Neuronal stem cell (in vitro differentiated cells): ENCODE measurements at places on chromosomes 7 and 10.

GRCh38 chr10:29109707-29110571, 178.9 kb upstream of the LYZL1 start:
- H3K27ac ChIP-seq = no peak overlapping the region
- no peaks in the 10 kb centered on the region for H3K27me3 ChIP-seq
- no peak for DNase-seq
- H3K4me1 ChIP-seq = peaks cover 5% of the 10 kb centered on the region
- no peaks in the 10 kb centered on the region for H3K36me3 ChIP-seq
- H3K4me3 ChIP-seq = no peak overlapping the region

- H3K27ac ChIP-seq = no peak overlapping the region
- peaks cover 1% of the 10 kb centered on the region for H3K4me1 ChIP-seq
- no peaks in the 10 kb centered on the region for H3K36me3 ChIP-seq
- DNase-seq = no peak
- no peaks in the 10 kb centered on the region for H3K27me3 ChIP-seq
These were observed 22.1 kb upstream of the ZC3HAV1 start for GRCh38 chr7:139131601-139132041.

GRCh38 chr10:71968553-71969474, 4.6 kb downstream of the CHST3 start:
- no peak overlapping the region for H3K27ac ChIP-seq
- H3K4me3 ChIP-seq = no peak overlapping the region
- H3K27me3 ChIP-seq = peaks cover 6% of the 10 kb centered on the region
- peaks cover 13% of the 10 kb centered on the region for H3K4me1 ChIP-seq
- peaks cover 7% of the 10 kb centered on the region for H3K36me3 ChIP-seq

GRCh38 chr10:8554574-8554973, 500.1 kb downstream of the GATA3 start:
- H3K27me3 ChIP-seq = no peaks in the 10 kb centered on the region
- H3K4me3 ChIP-seq = no peak overlapping the region
- H3K27ac ChIP-seq = no peak overlapping the region
- H3K4me1 ChIP-seq = no peaks in the 10 kb centered on the region

GRCh38 chr10:21926949-21927348, 76.6 kb downstream of the DNAJC1 start:
- peaks cover 26% of the 10 kb centered on the region for H3K4me1 ChIP-seq
- no peaks in the 10 kb centered on the region for H3K36me3 ChIP-seq
- no peak overlapping the region for H3K27ac ChIP-seq
- no peak overlapping the region for H3K4me3 ChIP-seq
- no peaks in the 10 kb centered on the region for H3K27me3 ChIP-seq

DNA sequence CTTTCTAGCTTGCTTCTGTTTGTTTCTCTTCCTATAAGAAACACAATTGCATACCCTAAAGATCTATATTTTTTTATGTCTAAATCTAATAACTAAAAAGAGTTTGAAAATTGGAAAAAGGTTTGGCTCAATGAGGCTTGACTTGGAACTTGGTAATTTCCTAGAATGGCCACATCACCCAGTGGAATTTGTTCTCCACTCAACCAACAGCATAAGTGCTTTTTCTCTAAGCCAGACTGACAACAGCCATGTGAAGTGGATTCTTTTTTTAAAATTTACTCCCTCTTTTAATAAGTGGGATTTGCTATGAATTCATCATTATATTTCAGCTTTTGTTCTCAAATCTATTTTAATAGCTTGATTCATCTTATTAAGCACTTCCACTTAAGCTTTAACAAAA, 33.8 kb downstream of the GBF1 start:
- peaks cover 13% of the 10 kb centered on the region for H3K36me3 ChIP-seq
- H3K27me3 ChIP-seq = no peaks in the 10 kb centered on the region
- peaks cover 9% of the 10 kb centered on the region for H3K4me1 ChIP-seq
- no peak overlapping the region for H3K4me3 ChIP-seq

- H3K27ac ChIP-seq = no peak overlapping the region
- H3K27me3 ChIP-seq = no peaks in the 10 kb centered on the region
- no peak for DNase-seq
- no peak overlapping the region for H3K4me3 ChIP-seq
- H3K36me3 ChIP-seq = no peaks in the 10 kb centered on the region
These were observed 6.3 kb downstream of the RSBN1L start for GRCh38 chr7:77702513-77702912.

GRCh38 chr10:122660696-122661095, 39.0 kb downstream of the C10orf120 start:
- H3K36me3 ChIP-seq = no peaks in the 10 kb centered on the region
- no peak for DNase-seq
- H3K27ac ChIP-seq = no peak overlapping the region
- no peak overlapping the region for H3K4me3 ChIP-seq
- H3K27me3 ChIP-seq = peaks cover 16% of the 10 kb centered on the region

- H3K27me3 ChIP-seq = no peaks in the 10 kb centered on the region
These were observed 41.4 kb upstream of the MPP7 start for GRCh38 chr10:28343987-28344895.
